Renal cortex interstitium (tissue), 15 donors: ENCODE measurements at places on chromosomes 5 and 9.

GRCh38 chr9:121753802-121754654, 102.6 kb downstream of the DAB2IP start:
- no peak for DNase-seq

GRCh38 chr9:13089666-13090065, 189.8 kb downstream of the MPDZ start:
- DNase-seq = no peak

- peak; percentile 23 for DNase-seq
Observed at GRCh38 chr5:137078171-137078665, 420.9 kb downstream of the SPOCK1 start.

- DNase-seq = no peak
Observed at GRCh38 chr9:86735772-86736458, 211.4 kb downstream of the GAS1 start.
